ENCODE measurements at places on chromosomes 3 and 15.

- DNase-seq, result no peak
These were observed 212.6 kb upstream of the SEMA6D start for GRCh38 chr15:47504624-47505256.

DNA sequence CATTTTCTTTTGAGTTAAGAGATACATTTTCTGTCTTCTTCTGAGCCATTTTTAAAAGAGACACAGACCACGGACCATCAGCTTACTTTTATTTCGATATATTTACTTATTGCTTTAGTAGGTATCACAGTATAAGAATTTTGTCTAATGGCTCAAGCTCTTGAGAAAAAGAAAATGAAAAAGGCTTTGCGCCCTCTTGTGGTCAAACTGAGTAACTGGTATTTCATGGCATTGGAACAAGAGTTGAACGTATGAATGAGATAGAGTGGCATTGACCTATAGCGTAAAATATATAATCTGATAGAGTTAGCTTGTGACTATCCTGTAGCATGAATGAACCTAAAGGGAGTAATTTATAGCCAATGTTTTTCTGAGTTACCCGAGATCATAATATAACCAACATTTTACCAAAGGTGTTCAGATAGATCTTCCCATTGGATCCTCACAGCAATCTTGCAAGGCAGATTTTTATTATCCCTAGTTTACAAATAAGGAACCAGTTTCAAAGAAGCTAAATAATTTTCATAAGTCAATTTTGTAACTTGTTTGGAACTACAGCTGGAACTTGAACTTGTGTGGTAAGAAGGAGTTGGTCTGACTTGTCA is 154.6 kb downstream of the POLR2M start:
- DNase-seq, result no peak

DNA sequence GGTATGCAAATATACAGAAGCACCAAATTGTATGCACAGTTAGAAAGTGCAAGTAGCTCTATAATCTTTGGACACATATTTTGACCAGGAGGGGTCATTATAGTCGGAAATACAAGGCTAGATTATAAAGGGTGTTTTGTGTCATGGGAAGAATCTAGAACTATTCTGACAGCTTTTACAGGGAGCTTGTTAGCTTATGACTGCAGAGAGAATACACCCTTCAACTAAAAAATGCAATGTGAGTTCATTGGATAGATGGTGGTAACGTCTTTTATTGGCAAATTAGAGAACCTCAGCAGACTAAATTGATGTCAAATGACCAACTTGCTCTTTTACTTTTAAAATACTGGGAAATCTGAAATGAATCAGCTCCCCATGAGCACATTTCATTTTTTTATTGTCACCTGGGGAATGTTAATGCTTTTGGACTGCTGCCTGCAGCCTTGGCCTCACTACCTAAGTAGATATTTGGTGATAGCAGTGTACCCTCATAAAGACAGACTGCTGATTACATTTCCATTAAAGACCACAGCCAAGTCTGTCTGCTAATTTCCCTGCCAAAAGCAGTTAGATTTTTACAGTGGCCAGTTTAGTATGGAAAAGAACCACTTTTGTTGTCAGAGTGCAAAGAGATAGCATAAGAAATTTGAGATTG is 515.9 kb upstream of the DPPA4 start:
- no peak for DNase-seq

- DNase-seq, result no peak
These were observed 20.5 kb downstream of the NUP210 start for GRCh38 chr3:13399603-13400002.

GRCh38 chr3:18775501-18775900 is 350.4 kb upstream of the SATB1 start:
- no peak for DNase-seq

DNA sequence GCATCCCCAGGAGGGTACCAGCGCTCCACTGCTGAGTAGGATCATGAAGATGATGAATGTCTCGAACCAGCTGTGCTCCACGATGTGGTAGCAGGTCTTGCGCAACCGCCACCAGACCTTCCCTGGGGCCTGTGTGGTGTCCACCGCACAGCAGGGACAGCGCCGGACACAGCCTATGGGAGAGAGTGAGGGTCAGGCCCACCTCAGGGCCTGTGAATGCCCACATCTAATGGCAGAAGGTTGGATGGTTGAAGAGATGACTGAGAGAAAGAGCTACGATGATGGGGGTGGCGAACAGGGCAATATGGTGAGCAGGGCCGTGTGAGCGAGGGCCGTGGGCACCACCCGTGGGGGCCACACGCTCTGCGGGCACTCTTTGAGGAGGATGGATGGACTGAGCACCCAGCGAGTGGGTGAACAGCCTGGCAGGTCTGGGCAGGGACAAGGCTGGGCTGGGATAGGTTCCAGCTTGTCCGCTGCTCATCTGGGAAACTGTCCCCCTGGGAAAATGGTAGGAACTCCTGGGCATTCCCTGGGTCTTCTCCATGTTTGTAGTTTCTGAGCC is 74.1 kb downstream of the SCN5A start:
- no peak for DNase-seq

DNA sequence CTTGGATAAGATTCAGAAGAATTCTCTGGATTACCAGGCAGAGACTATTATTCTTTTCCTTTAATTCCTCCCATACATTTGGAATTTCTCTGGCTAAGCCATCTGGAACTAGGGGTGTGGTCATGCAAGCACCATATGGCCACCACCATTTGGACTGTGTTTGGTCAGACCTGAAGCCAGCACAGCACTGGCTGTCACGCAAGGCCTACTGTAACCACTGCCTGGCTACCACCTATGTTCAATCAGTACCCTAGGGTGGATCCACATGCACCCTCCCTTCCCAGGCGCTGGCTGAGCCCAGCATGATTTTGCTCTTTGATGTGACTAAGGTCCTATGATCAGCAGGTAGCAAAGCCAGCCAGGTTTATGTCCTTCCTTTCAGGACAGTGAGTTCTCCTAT is 287.8 kb upstream of the GOLIM4 start:
- DNase-seq, result no peak

DNA sequence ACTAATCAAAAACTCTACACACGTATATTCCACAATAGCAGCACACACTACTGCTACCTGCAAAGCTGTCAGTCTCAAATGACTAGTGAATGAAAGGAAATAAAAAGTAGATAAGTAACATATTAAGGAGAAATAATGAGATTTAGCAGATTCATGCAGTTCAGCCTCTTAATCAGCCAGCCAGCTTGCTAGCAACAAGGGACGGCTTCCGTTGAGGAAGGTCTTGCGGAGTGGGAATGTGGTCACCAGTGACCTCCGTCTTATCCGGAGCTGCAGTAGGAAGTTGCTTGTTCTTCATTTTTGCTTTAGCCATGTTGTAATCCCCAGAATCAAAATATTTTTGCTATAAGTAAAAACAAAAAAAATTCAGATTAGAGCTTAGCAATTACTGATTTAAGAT is 17.1 kb downstream of the ARPP19 start:
- no peak for DNase-seq

DNA sequence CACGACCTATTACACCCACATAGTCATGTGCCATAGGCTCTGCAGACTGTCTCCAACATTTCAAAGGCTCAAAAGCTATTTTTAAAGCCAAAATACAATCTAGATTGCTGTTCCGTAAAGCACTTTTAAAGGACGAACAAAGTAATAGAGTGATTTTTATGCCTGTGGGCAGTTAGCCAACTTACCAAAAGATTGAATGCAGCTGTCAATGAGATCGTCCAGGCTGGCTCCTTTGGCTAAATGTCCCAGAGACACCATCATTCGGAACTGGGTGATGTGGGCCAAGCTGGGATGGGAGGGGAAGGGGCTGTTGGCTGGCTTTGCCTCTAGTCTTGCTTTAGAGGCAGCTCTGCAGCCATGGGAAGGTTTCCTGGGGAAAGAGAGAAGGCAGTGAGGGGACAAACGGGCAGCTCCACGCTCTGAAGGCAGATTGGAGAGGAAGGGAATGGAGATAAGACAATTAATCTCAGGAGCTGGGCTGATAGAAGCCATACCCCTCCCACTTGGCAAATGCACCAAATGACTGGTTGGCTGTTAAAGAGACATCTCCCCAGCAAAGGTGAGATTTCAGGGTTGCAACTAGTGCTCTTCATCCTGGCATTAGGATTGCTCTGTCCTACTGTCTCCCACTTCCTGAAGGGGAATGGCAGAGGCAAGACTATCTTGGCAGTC is 4.8 kb downstream of the RASGRP1 start:
- no peak for DNase-seq

GRCh38 chr3:134885877-134886621 is 91.0 kb downstream of the EPHB1 start:
- no peak for DNase-seq

GRCh38 chr3:100911956-100912355 is 81.3 kb downstream of the ABI3BP start:
- no peak for DNase-seq

DNA sequence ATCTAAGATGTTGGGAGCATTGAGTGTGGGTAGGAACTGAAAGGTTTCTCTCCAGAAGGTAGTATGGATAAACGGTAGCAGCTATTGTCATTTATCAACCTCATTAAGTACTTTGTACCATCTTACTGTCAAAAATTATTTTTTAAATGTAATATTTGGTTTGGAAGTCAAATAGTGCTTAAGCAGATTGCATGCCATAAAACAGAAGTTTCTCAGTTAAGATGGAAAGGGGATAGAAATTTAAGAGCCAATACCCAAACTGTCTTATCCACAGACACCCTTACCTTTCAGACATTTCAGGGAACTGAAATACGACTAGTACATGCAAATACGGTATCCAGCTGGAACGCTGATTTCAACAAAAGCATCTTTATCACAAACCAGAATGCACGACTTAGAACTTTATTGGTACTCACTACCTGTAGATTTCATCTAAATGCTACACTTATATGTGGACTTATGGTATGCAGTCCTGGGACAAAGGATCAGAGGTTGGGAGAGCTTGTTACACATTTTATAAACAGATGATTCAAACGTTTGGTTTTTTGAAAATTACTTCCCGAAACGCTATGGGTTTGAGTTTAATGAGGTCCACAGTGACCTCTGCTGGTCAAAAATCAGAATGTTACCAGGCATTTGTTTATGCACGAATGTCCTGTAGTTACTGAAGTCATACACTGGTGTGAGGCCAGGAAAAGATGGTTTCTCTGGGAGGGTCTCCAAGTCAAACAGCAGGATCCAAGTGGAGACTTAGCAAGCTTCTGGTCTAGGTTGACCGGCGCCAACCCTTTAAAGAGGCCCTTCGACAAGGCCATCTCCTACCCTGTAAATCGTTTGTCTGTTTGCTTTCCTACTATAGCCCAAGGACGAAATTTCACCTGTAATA is 45.7 kb upstream of the DUT start:
- DNase-seq, result no peak

GRCh38 chr3:45267097-45267496 is 41.0 kb upstream of the TMEM158 start:
- no peak for DNase-seq

DNA sequence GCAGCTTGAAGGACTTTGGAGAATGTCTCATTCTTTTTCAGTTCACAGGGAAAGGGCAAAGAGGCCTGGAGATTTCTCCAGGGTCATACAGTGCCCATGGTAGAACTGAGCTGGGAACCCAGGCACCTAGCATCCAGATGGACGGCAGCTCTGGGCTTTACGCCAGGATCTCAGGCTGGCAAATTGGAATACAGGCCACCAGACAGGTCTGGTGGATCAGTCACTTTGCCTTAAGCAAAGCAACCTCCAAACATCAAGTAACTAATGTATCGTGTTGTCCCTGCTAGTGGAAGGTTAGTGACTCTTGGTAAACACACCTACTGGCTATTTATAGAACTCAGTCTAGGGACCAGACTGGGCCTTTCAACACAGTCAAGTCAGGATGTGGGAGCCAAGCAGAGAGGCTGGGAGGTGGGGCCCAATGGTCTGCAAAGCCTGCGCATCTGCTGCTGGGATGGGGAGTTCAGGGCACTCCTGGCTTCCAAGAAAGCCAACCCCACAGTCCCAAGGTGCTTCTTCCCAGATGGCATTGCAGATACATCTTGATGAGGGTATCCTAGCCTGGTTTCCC is 30.2 kb downstream of the RPLP1 start:
- DNase-seq, result no peak

DNA sequence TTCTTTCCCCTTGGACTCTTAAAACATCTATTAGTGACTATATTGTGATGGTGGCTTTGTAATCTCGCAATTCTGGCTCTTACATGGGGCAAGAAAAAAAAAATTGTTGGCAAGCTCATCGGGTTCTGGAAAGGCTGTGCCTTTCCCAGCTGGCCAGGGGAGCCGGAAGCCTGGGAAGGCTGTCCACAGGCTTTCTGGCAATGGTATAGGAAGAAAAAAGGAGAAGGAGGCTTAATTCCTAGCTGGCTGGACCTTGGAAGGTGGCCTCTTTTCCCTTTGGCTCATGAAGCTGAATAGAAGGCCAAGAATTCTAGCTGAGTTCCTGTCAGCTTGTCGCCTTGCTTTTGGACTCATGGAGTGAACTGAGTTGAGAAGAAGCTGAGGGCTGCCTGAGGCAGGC is 243.5 kb upstream of the SEMA6D start:
- DNase-seq, result no peak

GRCh38 chr3:12309716-12310115 is 20.8 kb downstream of the PPARG start:
- no peak for DNase-seq
